ENCODE measurements at places on chromosomes 7 and 10.

DNA sequence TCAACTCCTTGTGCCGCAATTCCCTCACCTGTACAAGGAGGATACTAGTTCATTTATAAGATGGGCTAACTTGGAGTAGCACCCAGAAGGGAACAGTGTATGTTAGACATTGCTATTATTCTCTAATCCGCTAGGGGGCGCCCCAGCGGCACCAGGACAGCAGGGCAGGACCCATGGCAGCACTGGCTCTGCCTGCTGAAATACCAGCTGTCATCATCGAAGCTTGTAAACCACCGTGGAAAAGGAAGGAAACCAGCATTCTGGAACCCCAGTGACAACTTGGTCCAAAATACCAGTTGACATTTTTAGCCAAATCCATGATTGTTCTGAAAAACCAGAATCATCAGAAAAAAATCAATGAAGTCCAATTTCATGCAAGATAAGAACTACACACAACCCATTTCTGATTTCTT is 134.4 kb downstream of the ITGA8 start:
- H3K36me3 ChIP-seq: no peaks in the 10 kb centered on the region
- no peak overlapping the region for H3K27ac ChIP-seq
- no peaks in the 10 kb centered on the region for H3K4me1 ChIP-seq
- no peaks in the 10 kb centered on the region for H3K27me3 ChIP-seq
- DNase-seq: peak; percentile 61

GRCh38 chr10:77566914-77567566 is 70.6 kb downstream of the KCNMA1 start:
- H3K4me3 ChIP-seq: no peak overlapping the region
- no peaks in the 10 kb centered on the region for H3K27me3 ChIP-seq
- H3K27ac ChIP-seq: no peak overlapping the region
- no peak for DNase-seq
- no peaks in the 10 kb centered on the region for H3K36me3 ChIP-seq
- peaks cover 18% of the 10 kb centered on the region for H3K4me1 ChIP-seq

- no peak overlapping the region for H3K4me3 ChIP-seq
- H3K27ac ChIP-seq: no peak overlapping the region
- peaks cover 24% of the 10 kb centered on the region for H3K36me3 ChIP-seq
Measured at GRCh38 chr10:127003032-127003685, 97.9 kb downstream of the DOCK1 start.

- no peak overlapping the region for H3K4me3 ChIP-seq
- peaks cover 3% of the 10 kb centered on the region for H3K4me1 ChIP-seq
- H3K27ac ChIP-seq: no peak overlapping the region
- no peaks in the 10 kb centered on the region for H3K27me3 ChIP-seq
- H3K36me3 ChIP-seq: no peaks in the 10 kb centered on the region
Measured at GRCh38 chr10:132112611-132113010, 46.9 kb downstream of the JAKMIP3 start.

GRCh38 chr7:23927709-23928417 is 217.8 kb downstream of the STK31 start:
- H3K27me3 ChIP-seq: no peaks in the 10 kb centered on the region
- no peak overlapping the region for H3K4me3 ChIP-seq
- no peaks in the 10 kb centered on the region for H3K4me1 ChIP-seq
- H3K27ac ChIP-seq: no peak overlapping the region

GRCh38 chr7:24885716-24886115 is 94.3 kb downstream of the OSBPL3 start:
- H3K4me3 ChIP-seq: no peak overlapping the region
- DNase-seq: no peak

- no peaks in the 10 kb centered on the region for H3K27me3 ChIP-seq
- no peak for DNase-seq
- no peaks in the 10 kb centered on the region for H3K4me1 ChIP-seq
- no peaks in the 10 kb centered on the region for H3K36me3 ChIP-seq
- H3K4me3 ChIP-seq: no peak overlapping the region
- no peak overlapping the region for H3K27ac ChIP-seq
Measured at GRCh38 chr10:28278842-28279241, 24.0 kb downstream of the MPP7 start.

GRCh38 chr10:77741746-77742145 is 104.1 kb upstream of the KCNMA1 start:
- DNase-seq: no peak
- no peaks in the 10 kb centered on the region for H3K36me3 ChIP-seq
- H3K4me3 ChIP-seq: no peak overlapping the region
- no peaks in the 10 kb centered on the region for H3K4me1 ChIP-seq

DNA sequence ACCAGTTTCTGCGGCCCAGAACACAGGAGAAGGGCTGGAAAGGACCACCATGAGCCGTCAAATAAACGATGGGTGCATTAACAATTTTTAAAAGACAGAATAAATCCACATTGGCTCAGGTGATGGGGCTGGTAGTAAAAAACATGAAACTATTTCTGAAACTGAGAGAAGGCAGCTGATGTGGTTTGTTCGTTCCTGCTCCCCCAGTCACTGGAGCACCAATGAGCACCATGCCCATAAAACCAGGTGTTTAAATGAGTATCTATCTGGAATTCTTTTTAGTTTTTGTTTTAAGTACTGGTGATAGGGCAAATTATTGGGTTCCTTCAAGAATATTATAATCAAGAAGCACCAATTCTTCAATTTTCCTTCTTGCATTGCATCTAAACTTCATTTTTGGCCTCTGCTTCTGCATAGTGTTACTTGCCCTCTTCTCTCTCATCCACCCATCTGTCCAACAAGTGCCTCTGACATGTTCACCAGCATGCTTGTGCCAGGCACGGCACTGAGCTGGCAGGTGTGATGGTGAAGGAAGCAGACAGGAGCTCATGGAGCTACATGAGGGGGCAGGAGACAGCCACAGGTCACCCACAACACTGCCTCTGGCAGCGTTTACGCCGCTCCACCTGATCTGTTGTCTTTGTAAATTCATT is 65.5 kb downstream of the LARP4B start:
- H3K4me1 ChIP-seq: peaks cover 22% of the 10 kb centered on the region
- no peak for DNase-seq
- no peak overlapping the region for H3K27ac ChIP-seq
- peaks cover 2% of the 10 kb centered on the region for H3K36me3 ChIP-seq
